ENCODE measurements at places on chromosomes 5 and 9. TPM values are rescaled to one million over a fixed set of nuclear protein-coding genes. Genes with fewer than 3 reads are reported as not detected.

Gene RFESD
- polyA plus RNA-seq, result 5.9 TPM

Gene FASTKD3
- 28.4 TPM for polyA plus RNA-seq

Gene SELENOP
- 0.51 TPM for polyA plus RNA-seq

Gene CNOT6
- 14.0 TPM for polyA plus RNA-seq

Gene HAVCR2
- 6.0 TPM for polyA plus RNA-seq

Gene GABRA1
- not detected for polyA plus RNA-seq

Gene KLHL3
- 3.5 TPM for polyA plus RNA-seq

Gene SPATA31C1
- polyA plus RNA-seq, result not detected

Gene RORB
- polyA plus RNA-seq, result not detected

Gene TNFSF8
- polyA plus RNA-seq, result not detected

Gene ABO
- polyA plus RNA-seq, result not detected

Gene SMC5
- 16.8 TPM for polyA plus RNA-seq

Gene ZNF618
- polyA plus RNA-seq, result 0.07 TPM

Gene CDX1
- polyA plus RNA-seq, result not detected

Gene PCDHGA10
- 1.6 TPM for polyA plus RNA-seq

Gene SH3TC2
- polyA plus RNA-seq, result not detected

Gene SLC27A6
- not detected for polyA plus RNA-seq

Gene EGFL7
- not detected for polyA plus RNA-seq

Gene DMGDH
- polyA plus RNA-seq, result 0.44 TPM

Gene TSSK1B
- not detected for polyA plus RNA-seq

Gene PTPRD
- not detected for polyA plus RNA-seq

Gene CDC23
- 62.5 TPM for polyA plus RNA-seq

Measured in GM12878 (cell line).